ENCODE measurements at places on chromosomes 16 and 17.

GRCh38 chr17:35788477-35789368, 6.7 kb downstream of the MMP28 start:
- no peak for DNase-seq

GRCh38 chr17:4598776-4599504, 14.6 kb downstream of the SMTNL2 start:
- DNase-seq, result no peak

DNA sequence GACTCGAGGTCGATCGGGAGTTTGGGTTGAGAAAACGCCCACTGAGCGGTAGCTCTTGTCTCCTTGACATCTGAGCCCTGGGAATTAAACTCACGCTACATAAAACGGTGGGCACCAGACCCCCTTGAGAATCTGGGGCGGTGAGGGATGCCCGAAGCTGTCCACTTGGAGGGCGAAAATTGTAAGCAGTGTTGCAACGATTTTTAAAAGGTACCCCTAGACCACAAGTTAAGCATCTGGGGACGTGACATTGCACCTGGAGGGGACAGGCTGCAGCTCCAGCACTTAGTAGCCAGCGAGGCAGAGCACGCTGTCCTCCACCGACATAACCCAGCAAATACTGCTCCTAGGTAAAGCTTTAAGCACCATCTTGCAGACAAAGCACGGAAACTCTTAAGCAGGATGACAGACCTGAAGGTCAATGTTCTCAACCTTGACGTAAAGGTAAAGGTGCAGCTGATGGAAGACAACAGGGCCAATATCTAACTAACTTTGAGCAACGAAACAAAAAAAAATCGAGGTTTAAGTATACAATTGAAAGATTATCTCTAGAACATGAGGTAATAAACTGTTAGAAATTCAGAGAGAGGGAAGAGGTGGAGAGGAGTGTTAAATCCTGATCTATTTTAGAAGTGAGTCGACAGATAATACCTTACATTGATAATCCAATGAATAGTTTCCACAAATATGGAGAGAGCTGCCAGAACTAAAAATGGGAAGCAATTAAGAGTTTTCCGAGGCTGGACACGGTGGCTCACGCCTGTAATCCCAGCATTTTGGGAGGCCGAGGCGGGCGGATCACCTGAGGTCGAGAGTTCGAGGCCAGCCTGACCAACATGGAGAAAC, 921 bp upstream of the CDR2 start:
- no peak for DNase-seq

DNA sequence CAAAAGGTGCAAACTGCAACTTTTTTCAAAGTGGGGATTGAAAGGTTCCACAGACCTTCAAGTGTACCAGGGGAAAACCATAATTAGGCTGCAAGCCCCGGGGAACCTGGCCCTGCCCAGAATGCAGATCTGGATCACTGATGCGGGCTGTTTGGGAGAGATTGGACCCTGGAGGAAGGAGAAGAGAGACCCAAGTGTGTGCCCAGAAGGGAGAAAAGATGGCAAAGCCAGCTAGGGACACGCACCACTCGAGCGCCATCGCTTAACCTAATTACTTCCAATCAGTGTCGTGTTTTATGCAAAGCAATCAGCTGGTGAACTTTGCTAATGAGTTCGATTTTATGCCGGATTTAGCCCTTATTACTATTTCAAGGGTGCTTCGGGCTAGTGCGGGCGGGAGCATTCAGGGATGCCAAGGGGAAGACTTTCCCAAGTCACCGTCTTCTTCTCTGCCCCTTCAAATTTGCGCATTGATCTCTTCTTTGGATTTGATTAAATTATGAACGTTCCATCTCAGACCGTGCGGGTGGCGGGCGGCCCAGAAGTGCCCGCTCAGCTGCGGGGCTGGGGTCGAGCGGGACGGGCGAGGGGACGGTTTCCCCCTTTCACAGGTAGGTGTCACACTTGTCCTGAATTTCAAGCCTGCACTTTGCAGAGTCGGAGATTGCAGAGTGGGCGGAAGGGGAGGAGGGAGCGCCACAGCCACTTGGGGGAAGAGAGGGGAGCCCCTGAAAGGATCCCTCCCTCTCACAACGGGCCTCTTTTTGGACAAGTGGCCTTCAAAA, 4.0 kb downstream of the IRX5 start:
- DNase-seq, result no peak

DNA sequence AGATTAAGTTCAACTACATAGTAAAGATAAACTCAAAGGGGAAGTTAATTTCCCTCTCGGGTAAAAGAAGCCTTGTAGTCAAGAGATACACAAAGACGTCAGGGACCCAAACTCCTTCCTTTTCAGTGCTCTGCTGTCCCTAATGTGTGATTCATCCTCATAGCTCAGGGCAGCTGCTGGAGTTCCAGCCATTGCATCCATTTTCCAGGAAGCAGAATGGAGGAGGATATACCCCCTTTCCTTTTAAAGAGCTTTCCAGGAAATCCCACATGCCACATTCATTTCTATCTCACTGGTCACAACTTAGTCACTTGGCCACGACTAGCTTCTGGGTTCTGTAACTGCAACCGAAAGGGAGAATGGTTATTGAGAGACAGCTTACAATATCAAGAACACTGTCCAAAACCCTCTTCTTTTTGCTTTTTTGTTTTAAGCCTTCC, 95.3 kb downstream of the SOCS1 start:
- DNase-seq, result no peak

DNA sequence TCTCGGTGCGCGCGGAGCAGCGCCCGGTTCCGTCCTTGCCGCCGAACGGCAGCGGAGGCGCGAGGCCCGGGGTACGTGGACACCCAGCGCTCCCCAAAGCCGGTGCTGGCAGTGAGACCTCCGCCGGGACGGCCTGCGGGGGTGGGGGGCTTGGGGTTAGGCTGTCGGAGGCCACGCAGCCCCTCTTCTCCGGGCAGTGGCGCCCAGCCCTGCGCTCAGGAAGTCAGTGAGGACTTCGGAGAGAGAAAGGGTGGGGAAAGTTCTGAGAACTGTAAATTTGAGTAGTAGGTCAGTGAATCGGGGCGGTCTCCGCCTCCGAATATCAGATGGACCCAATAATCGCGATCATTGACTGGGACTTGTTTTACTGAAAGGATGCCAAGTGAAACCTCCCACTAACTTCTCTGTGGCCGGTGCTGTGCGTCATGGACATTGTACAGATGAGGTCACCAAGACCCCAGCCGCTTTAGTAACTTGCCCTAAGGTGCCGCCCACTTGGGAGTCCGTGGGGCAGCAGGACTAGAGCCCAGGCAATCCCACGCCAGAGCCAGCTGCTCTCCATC, 468 bp downstream of the IL4R start:
- no peak for DNase-seq

Data from iPS DF 19.7 (cell line).